ENCODE measurements at places on chromosomes 16 and 17.

DNA sequence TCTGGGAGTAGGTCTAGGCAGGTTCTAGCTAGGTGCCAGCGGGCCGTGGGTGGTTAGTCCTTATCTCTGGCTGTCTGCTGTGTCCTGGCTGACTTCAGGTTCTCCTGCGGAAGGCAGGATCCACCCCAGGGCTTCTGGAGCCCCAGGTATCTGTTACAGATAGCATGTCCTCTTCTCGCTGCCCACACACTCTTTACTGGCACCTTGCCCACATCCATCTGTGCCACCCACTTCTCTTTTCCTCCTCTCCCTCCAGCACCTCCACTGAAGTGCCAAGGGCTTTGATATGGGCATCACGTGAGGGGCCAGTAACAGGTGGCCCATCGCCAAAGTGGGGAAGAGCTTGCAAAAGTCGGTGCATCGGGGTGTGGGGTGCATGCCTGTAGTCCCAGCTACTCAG, 4.6 kb upstream of the MPP2 start:
- DNase-seq: no peak

- DNase-seq: no peak
These were observed 5.9 kb downstream of the AXIN1 start for GRCh38 chr16:346587-346986.

DNA sequence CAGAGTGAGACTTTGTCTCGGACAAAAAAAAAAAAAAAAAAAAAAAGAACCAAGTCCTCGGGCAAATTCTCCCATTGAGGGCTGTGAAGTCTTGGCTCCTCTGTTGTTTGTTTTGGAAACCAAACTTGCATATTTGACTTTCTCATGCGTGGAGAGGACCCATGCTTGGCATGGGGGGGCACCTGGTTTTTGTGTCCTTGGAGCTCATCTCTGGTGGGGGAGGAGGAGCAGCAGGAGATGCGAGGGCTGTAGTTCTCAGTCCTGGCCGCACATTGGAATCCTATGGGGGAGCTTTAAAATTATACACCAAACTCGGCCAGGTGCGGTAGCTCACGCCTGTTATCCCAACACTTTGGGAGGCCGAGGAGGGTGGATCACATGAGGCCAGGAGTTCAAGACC, 74.5 kb downstream of the ABCC6 start:
- no peak for DNase-seq

- no peak for DNase-seq
These were observed 19.0 kb downstream of the CENPX start for GRCh38 chr17:82003411-82004381.

DNA sequence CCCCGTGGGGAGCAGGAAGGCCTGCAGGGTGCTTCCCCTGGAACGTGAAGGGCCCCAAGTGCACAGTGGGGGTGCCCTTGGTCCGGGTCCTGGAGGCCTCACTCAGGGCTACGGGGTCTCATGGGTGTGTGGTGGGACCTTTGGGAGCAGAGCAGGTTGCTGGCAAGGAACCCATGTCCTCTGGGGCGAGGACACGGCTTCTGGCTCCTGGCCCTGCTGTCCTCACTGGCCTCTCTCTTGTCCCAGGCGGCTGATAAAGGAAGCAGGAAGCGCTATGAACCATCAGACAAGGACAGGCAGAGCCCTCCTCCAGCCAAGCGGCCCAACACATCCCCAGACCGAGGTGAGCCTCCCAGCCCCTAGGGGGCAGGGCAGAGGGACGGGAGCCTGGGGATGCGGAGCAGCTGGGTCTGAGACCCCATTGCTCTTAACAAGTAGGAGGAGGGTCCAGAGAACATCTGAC, 9.8 kb upstream of the IL17C start:
- no peak for DNase-seq

DNA sequence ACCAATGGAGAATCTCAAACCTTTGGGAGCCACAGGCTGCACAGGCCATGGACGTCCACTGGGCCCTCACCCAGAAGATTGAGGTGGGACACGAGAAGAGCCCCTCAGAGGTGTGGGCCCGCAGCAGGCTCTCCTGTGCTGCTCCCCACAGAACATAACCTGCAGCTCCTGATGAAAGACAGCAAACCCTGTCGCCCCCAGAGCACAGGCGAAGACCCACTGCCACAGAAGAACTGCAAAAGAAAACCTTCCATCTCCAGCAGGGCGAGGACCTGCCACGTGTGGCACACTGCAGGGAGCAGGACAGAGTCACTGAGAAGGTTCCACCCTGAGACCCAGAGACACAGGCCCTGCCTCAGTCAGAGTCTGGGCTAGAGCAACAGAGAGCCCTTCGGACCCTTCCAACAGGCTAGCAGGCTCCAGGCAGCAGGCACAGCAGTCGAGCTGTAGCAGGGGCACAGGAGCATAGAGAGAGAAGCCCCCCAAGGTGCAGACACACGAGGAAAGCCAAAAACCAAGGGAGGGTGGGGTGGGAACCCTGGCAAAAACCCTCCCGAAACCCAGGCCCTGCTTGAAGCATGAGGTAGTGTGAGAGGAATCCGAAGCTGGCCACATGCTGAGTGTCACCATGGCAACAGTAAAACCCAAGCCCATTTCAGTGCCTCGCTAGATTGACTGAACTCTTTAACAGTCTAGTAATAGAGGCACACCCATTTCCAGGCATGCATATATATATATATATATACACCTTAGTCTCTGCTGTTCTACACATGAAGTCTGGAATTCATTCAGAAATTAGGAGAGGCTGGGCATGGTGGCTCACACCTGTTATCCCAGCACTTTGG, 60.0 kb upstream of the CHMP6 start:
- no peak for DNase-seq

GRCh38 chr16:58741976-58742375, 7.9 kb upstream of the GOT2 start:
- DNase-seq: no peak

GRCh38 chr17:79184219-79184618, 109.6 kb downstream of the ENGASE start:
- DNase-seq: no peak

GRCh38 chr16:5642011-5642410, 544.4 kb upstream of the EEF2KMT start:
- DNase-seq: no peak

DNA sequence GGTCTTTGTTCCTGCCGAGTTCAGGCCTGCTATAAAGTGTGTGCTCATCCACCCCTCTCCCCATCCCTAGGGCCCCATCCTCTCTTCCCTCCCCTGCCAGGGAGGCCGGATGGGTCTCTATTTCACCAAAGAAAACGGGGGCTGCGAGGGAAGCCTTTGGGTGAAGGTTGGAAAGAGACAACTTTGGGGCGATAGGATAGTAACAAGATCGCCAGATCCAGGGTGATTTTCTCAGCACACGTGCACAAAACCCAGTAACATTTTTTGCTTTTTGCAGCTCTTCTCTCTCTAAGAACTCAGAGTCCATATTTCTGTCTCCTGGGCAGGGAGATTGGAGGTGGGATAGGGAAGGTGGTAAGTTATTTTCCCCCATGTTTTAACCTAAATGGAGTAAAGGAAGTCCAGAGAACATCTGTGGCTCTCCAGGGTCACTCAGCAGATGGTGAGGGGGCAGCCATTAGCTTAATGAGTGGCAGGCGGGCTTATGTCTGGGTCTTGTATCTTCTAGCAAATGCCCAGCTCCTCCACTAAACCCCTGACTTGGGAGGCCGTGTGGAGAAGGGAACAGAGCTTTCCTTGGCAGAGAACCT, 6.9 kb downstream of the CCR7 start:
- DNase-seq: no peak

DNA sequence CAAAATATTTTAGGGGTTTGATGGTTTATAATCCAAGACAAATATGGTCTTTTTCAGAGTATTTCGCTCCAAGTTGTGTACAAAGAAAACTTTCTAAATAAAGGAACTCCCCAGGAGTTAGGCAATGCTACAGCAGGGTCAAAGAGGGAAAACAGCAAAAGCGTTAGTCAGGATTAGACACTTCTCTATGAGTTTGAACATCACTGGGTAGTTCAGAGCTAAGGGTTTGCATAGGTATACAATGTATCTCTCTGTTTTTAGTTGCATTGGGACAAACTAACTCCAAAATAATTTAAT, 34.8 kb downstream of the FAM20A start:
- DNase-seq: no peak

Measured in effector CD4-positive, alpha-beta T cell (primary cell).